Upper lobe of right lung (tissue), 1 donor: ENCODE measurements at places on chromosomes 12 and 14. TPM values are rescaled to one million over a fixed set of nuclear protein-coding genes. Genes with fewer than 3 reads are reported as not detected.

GRCh38 chr14:51516706-51517395 is 134.9 kb upstream of the FRMD6 start:
- no peak for DNase-seq

DNA sequence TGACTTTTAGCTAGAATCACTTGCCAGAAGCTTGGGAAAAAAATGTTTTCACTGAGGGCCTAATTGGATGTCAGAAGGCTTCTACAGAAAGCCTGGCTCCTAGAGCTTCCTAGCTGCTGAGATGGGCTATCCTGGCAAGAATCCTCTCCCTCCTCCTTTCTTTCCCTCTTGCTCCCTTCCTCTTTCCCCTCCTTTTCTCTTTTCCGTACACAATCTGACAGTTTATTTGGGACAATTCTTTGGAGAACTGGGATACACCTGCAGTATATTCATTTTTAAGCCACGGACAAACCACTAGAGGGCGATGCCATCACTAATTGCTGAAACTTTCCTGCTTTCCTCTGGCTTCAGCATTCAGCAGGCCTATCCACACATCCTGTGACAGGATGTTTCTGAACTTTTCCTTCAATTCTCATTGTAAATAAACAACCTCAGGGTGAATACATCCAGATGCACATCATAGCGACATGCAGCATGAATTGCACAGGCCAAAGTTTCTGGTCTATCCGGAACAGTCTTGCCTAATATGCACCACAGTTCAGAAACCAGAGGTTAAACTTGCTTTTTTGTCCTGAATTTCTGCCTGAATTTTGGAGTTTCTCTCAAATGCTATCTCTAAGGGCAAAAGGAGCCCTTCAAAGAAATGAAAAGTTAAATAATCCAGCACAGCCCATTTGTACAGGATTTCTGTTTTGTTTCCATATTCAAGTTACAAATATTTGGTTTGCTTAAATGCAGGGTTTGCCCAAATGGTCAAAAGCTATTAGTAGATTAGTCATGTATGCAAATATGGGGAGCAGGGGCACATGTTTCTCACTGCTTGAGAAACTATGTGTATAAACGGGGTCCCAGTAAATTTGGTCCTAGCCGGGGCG is 142.8 kb downstream of the PAWR start:
- DNase-seq, result no peak

GRCh38 chr12:560691-561390 is 101.1 kb downstream of the B4GALNT3 start:
- DNase-seq, result no peak

- no peak for DNase-seq
These were observed 5.8 kb downstream of the ADSS1 start for GRCh38 chr14:104729835-104730181.

- no peak for DNase-seq
These were observed 411.1 kb downstream of the APAF1 start for GRCh38 chr12:99056186-99056585.

DNA sequence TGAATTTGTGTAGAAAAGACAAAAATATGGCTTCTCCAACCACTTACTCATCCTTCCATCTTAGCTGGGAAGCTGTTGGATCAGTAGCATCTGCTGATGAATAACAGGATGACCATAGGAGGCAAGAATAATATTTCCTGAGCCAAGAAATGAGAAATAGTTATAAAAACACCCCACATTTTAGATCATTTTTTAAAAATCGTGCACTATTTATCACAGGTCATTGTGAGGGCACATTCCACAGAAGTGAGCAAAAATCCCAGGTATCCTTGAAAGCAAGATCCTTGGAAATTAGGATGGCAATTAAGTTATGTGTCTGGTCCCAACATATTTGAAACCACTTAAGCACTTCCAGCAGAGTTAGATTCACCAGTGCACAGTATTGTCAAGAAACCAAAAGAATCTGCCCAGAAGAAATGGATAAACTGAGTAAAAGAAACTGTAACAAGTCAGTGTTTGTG is 8.4 kb downstream of the FAR2 start:
- DNase-seq, result no peak

GRCh38 chr12:110180591-110181005 is 56.4 kb downstream of the IFT81 start:
- no peak for DNase-seq

Gene LTBR
- 156 TPM for total RNA-seq

Gene TEX52
- not detected for total RNA-seq

Gene COCH
- 0.38 TPM for total RNA-seq

Gene TMEM132D
- total RNA-seq, result 1.0 TPM

Gene GUCY2C
- not detected for total RNA-seq

Gene PCED1B
- total RNA-seq, result 7.6 TPM
